ENCODE measurements at places on chromosomes 12 and 14. TPM values are rescaled to one million over a fixed set of nuclear protein-coding genes. Genes with fewer than 3 reads are reported as not detected.

SMIM41 gene
- total RNA-seq = not detected

NOVA1 gene
- total RNA-seq = not detected

DNA sequence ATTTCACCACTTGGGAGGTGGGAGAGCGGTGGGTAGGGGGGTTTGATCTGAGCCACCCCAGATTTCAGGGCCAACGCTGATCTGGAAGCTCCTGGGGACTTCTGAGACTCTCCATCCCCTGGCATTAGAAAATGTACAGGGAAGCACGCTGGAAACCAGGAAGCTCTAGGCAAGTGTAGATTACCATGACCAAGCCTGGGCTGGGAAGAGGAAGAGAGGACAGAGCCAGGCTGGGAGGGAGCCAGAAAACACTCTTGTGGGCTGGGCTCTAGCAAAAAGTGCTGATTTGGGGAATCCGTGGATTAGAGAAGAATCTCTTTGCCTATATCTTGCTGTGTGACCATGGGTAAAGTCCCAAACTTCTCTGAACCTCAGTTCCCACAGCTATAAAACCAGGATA lies 236.7 kb downstream of the BCL11B start:
- no peak for DNase-seq

GRCh38 chr12:65039301-65039700 lies 81.8 kb downstream of the WIF1 start:
- no peak for DNase-seq

GRCh38 chr14:72741826-72742117 lies 152.1 kb downstream of the DPF3 start:
- DNase-seq = no peak

- no peak for DNase-seq
These were observed 6.0 kb downstream of the PLEKHH1 start for GRCh38 chr14:67539116-67539515.
